ENCODE measurements at places on chromosomes 11 and 22.

GRCh38 chr11:82896183-82896582 is 4.0 kb downstream of the PRCP start:
- no peak for DNase-seq

GRCh38 chr22:32682990-32683389 is 118.5 kb upstream of the TIMP3 start:
- no peak for DNase-seq

DNA sequence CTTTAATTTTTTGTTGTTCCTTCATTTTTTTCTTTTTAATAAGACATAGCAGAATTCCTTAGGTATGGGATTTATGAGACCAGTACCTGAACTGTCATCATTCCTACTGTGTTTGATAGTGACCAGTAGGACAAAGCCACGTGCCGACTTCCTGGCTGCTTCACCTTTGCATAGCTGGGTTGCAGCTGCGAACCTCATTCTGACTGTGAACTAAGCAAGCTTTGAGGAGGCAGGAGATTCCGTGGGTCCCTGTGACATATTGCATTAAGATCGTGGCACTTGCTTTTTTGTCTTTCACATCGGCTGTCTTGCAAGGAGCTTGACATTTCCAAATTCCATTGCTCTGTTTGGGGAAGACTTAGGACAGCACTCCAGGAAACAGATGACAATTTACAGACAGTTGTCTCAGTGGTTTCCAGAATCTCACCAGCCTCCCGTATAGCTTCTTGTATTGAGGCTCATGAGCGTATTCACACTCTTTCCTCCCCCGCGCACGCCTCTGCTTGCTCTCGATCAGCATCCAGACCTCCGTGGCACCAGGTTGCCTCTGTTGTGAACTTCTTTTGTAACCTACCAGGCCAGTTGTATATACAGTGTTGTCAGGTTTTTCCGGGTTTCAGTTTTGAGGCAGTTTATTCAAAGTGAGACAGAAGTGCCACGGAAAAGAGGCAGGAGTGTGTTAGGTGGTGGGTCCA is 101.7 kb downstream of the CWC15 start:
- DNase-seq = no peak

- DNase-seq = no peak
Observed at GRCh38 chr11:68141246-68142027, 20.2 kb upstream of the CHKA start.

DNA sequence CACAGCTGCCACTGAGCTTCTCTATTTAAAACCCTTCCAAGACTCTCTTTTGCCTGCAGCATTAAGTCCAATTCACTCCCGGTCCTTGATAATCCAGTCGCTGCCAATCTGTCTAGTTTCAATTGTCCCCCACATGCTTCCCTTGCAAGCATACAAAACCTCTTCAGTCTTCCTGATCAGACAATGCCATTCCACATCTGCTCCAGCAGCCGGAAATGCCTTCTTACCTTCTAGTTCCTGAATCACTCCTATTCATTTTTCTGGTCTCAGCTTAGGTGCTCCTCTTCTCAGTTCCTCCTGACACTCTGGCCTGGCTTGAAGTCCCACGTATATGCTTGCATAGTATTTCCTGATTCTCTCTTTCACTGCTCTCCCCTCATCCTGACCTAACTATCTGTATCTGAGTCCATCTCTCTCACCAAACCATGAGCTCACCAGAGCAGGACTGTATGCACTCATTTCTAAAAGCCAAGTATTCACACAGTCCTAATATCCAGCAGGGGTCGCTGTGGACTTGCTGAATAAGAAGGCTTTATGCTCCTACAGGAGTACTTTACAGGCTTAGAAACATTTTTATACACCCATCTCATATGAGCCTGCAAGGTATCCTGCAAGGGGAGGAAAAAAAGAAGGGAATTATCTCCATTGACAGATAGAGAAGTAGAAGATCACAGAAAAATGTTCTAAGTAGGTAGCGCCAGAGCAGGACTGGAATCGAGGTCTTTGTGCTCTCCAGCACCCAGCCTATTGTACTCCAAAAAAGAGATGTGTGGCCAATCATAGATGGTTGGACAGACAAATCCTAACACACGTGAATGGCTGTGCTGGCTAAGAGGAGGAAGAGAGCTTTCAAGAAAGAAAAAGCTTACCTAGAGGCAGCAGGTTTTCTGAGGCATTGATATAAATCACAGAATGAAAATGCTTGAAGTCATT is 19.2 kb downstream of the XRRA1 start:
- DNase-seq = peak; percentile 71

DNA sequence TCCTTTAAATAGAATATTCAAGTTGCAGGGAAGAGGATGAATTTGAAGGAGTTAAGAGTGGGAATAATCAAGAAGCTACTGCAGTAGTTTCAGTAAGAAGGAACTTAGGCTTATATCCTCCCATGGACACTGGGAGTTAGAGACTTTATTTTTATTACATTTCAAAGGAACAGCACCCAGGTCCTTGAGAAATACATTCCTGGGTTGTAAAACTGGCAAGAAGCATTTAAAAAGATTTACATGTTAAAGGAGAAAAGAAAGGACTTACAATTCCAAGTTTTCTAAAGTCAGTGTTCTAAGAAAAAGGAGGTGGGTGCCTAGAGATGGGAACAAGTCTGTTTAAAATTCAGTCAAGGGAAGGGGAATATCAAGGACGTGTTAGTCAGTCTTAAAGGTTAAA is 306.9 kb downstream of the JRKL start:
- DNase-seq = no peak

GRCh38 chr11:73838443-73839122 is 38.1 kb downstream of the COA4 start:
- no peak for DNase-seq

DNA sequence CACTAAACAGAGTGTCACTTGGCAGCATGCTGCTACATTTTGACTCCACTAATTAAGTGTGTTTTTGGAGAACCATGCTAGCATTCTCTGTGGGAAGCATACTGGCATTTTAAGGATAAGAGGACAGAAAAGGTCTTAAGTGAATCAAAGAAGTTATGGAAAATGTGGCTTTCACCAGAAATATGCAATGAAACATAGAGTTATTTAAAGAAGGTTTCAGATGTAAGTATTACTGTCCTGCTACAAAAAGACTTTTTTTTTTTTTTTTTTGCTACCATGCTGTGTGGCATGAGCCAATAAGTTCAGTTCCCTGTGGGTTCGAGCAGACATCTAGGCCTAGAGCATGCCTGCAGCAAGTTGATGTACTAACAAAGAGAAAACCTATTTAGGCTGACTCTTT is 187.6 kb downstream of the MSANTD4 start:
- DNase-seq = no peak

DNA sequence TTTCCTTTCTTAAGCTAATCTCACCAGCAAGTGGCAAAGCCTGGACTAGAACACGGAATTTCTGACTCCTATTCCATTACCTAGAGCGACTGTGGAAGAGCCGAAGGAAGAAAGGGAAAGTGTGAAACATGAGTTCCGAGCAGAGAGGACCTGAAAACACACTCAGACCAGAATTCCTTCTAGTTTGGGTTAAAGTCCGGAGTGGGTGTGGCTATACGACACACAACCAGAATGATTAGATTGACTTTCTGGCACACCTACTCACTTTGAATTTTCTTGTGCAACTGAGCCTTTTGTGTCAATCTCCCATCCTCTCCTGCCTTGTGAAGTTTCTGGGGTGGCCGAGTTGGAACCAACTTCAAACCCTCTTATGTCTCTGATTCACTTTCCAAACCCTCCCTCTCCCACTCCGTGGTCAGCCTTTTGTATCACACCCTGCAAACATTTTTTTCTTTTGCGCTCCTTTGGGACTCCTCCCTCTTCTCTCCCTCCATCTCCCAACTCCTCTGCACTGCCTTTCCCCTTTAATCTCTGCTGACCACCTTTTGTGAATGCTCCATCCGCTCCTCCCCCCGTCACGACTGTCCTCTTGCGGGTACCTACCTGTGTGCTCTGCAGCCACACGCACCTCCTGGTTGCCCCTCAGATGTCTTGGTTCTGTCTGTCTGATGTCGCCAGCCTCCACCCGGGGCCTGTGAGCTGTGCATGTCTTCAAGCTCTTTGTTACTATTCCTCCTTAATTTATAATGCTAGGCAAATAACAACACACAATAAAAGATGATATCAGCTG is 86.3 kb upstream of the BLID start:
- DNase-seq = no peak

DNA sequence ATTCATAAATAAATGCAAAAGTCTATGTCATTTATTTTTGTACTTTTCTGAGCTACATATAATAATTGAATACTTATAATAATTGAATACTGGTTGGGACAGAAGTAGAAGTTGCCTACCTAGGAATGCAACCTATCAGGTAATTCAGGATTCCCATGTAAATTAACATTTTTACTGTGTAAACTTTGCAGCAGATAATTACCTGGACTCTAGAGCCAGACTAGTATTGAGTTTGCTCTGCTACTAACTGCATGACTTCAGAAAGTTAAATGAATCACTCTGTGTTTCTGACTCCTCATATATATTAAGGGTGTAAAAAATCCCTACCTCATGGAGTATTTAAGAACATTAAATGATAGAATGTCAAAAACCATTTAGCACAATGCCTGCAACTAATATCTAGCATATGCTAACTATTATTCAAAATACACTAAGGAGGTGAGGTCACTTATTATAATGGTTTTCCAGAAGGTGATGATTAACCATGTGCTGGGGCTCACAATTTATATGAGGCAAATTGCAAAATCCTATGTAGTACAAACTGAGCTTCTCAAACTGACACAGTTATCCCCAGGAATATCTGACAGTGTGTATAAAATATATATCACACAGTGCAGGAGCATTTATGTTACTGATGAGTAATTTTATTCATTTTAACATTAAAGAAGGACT is 138.1 kb upstream of the ANO3 start:
- no peak for DNase-seq

DNA sequence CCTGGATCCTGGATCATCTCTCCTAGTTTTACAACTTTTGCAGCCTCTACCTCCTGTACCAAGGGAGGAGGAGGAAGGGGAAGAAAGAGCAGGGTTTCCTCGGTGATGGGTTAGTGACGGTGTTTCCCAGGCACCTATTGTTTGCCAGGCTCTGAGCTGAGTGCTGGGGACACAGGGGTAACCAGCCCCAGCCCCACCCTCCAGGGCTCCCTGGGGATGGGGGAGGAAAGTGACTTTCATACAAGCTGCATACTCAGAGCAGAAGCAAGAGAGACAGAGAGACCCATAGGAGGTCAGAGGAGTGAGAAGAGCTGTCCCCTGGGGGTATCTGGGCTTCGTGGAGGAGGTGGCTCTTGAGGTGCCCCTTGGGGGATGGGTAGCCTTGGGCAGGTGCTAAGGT is 89.4 kb upstream of the THY1 start:
- no peak for DNase-seq

- DNase-seq = no peak
Observed at GRCh38 chr22:50734986-50735738, 2.8 kb upstream of the ACR start.

GRCh38 chr22:38924347-38924952 is 33.0 kb upstream of the APOBEC3A start:
- DNase-seq = peak; percentile 99

- DNase-seq = no peak
Observed at GRCh38 chr11:820655-821511, 2.2 kb downstream of the PNPLA2 start.

- no peak for DNase-seq
Observed at GRCh38 chr11:57202281-57202680, 20.5 kb downstream of the LRRC55 start.

GRCh38 chr11:111697933-111698371 is 68.2 kb downstream of the PPP2R1B start:
- DNase-seq = no peak

DNA sequence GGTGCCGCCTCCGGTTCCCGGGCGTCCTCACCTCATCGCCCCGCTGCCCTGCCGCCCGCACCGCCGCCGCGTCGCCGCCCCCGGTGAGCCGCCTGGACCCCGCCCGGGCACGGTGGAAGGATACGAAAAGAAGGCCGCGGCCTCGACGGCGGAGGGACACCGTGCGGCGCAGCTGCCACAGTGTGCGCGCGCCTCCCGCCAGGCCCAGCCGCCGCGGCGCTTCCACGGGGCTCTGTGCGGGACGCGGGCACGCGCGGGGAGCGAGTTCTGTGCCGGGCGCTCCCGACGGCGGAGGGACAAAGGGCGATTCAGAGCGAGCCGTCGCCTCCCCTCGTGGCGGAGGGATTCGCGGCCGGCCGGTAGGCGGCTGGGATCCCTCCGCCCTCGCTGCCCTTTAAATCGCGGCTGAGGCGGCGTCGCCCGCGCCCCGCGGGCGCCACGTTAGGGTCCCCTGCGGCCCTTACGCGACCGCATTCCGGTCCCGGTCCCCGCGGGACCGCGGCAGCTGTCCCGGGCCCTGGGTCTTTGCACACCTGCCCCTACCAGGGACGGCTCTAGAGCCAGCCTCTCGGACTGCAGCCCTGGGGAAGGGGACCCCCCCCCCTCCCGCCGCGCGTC is 568 bp upstream of the KMT5B start:
- DNase-seq = peak; percentile 72

- no peak for DNase-seq
Observed at GRCh38 chr11:7462706-7463105, 22.6 kb upstream of the OLFML1 start.

GRCh38 chr11:74504100-74504691 is 10.7 kb upstream of the LIPT2 start:
- no peak for DNase-seq

GRCh38 chr11:27451244-27451965 is 21.2 kb downstream of the LGR4 start:
- no peak for DNase-seq

DNA sequence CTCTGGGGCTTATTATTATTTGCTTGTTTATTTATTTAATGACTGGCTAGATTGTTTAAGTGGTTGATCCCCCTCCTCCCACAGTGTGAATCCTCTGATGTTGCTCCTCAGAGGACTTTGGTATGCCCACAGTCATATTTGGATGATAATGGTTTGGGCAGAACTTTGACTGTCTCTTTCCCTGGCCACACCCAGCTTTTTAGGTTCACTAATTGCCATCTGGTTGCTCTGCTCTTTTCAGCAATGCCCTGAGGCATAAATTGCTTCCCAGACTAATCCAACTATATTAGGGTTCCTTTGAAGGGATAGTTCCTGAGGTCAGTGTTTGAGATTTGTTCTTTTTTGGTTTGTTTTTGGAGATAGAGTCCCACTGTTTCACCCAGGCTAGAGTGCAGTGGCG is 99.3 kb upstream of the RRM1 start:
- no peak for DNase-seq

DNA sequence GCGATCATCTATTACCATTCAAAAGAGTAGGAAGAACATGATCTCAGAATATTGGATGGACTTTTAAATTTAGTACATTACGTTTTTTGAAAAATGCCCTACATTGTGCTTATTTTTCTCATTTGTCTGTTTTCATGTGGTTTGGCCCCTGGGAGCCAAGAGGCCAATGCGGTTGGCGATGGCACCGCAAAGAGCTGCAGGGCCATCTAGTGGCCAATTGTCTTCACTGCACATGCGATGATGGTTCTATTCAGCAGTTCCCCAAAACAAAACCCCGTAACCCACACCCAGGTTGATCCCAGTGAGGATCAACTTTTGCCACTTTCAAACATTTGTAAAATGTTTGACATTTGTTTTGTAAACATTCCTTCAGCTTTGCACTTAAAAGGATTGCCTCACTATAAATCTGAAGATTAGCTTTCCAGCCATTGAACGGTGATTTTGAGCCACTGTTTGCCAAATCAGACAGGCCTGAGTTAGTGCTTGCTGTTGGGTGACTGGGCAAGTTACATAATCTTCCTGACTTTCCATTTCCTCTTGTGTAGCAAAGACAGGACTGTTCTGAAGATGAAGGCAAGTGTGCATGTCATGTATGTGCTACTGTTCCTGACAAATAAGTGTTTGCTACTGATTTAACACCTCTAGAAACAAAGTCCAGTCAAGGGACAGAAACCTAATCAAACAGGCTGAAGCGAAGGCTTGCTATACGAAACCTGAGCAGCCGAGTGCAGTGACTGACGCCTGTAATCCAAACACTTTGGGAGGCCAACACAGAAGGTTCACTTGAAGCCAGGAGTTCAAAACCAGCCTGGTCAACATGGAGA is 29.2 kb upstream of the XBP1 start:
- DNase-seq = peak; percentile 18
